ENCODE measurements at places on chromosomes 1 and 21.

- DNase-seq: no peak
Observed at GRCh38 chr21:45427331-45428271, 22.6 kb downstream of the COL18A1 start.

- DNase-seq: no peak
Observed at GRCh38 chr1:23910144-23910543, 3.0 kb downstream of the CNR2 start.

- DNase-seq: no peak
Observed at GRCh38 chr1:244391761-244392160, 59.9 kb downstream of the ADSS2 start.

GRCh38 chr1:61864489-61864888 lies 122.2 kb downstream of the PATJ start:
- no peak for DNase-seq

DNA sequence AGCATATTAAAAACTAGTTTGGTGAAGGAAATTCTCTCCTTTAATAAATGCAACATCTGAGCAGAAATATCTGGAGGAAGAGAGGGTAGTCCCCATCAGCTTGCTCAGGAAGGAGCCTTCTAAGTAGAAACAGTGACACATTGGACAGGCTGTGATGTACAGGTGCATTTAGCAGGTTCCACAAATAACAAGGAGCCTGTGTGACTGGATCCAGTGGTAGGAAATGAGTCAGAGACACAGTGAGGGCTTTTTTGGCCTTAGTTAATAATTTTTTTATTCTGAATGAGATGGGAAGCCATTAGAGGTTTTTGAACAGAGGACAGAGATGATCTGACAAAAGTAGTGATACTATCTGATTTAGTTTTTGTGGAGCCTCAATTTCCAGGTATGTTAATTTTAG lies 738.9 kb upstream of the PTBP2 start:
- no peak for DNase-seq
